ENCODE measurements at places on chromosomes 12 and 14.
A peak's percentile ranks its signal among the peaks of the same experiment; 100 is the strongest.

- DNase-seq: no peak
Observed at GRCh38 chr14:69580009-69580577, 5.4 kb upstream of the CCDC177 start.

GRCh38 chr12:31732926-31733548 lies 4.2 kb upstream of the AMN1 start:
- DNase-seq: no peak

GRCh38 chr14:98514016-98514415 lies 758.0 kb downstream of the BCL11B start:
- DNase-seq: no peak

DNA sequence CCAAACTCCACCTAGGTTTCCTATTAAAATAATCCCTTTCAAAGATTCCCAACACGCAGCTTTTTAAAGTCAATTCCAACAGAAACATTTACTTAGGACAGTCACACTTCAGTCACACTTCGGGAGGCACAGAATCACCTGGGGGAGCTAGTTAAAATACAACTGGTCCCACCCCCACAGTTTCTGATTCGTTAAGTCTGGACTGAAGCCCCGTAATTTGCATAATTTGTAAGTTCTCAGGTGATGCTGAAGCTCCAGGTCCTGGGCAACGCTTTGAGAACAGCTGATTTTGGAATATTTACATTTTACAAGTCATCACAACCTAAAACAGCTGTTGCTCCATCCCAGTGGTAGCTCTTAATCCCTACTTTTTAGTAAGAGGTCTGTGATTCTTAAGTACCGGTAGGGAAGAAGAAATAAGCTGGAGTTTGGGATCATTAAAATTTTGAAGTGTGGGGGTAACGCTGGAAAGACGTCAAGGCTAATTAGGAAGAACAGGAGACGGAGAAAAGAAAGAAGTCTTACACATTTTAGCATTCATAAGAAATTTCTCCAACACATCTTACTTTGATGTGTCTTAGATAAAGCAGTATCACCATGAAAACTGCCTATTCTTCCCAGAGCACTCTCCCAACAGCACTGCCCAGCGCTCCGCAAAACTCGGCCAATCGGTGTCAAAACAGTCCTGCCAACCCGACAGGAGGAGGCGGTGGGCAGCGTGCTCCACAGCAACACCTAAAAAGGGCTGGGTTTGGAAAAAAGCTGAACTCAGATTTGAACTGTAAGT lies 1.1 kb downstream of the IPO8 start:
- DNase-seq: peak; percentile 37

DNA sequence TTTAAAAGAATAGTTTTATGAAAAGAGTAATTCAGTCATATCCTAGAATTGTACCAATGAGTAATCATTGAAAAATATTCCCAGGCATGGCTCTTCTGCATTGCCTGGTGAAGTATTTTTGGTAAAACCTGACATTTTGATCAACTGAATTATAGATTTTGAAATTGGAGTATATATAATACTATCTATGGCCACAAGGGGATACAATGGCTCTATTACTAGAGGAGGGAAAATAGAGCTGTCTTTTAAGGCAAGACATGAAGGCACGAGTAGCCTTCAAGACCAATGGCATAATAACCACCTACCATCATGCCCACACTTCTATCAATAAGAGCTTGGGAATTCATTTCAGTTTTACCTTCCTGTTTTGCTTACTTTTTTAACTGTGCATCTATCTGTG lies 1241.4 kb upstream of the TMEM132C start:
- no peak for DNase-seq

DNA sequence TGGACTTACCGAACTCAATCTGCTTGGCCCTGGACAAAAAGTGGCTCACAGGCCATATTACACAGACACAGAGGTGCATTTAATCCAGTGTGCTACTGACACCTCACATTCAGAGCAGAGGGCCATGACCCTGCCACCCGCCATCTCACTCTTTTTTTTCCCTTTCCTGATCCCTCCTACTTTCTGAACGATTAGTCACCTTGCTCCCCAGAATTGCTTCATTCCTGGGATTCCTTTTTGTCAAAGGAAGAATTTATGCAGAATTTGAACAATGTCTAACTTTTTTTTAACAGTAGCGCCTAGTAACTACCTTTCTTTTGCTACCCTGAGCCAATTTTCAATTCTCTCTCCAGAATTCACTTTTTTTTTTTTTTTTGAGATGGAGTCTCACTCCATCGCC lies 4.6 kb downstream of the PKP2 start:
- no peak for DNase-seq

- no peak for DNase-seq
Observed at GRCh38 chr14:102568115-102568614, 24.3 kb upstream of the RCOR1 start.

GRCh38 chr12:3010214-3010930 lies 51.2 kb downstream of the TEAD4 start:
- DNase-seq: no peak

DNA sequence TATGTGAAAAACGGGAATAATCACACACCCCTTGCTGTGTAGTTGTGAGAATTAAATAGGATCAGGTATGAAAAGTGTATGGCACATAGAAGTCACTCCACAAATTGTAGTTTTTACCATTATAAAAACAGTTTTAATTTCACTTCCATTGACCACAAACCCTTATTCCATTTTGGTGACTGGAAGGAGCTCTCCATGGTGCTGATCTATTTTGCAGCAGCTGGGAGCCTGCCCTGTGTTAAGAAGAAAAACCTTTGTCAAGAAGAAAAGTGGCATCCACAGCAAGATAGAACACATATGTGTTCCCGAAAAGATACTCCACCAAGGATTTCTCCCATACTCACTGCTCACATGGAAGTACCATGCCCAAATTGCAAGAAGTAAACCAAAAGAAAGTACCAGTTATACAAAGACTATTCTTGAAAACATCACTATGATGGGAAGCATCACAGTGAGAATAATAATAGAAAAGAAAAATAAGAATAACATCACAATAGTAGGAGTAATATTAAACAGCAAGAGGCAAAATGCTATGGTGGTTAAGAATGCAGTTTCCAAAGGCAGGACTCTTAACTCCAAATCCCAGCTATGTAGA lies 58.7 kb downstream of the TUNAR start:
- peak; percentile 7 for DNase-seq

GRCh38 chr14:78248501-78249090 lies 78.4 kb downstream of the NRXN3 start:
- DNase-seq: no peak

- DNase-seq: no peak
Observed at GRCh38 chr14:81068176-81068782, 112.9 kb downstream of the TSHR start.

- DNase-seq: peak; percentile 31
Observed at GRCh38 chr14:32932302-32932913, 6.3 kb upstream of the NPAS3 start.

- DNase-seq: no peak
Observed at GRCh38 chr12:53816360-53817020, 64.7 kb upstream of the CISTR start.

DNA sequence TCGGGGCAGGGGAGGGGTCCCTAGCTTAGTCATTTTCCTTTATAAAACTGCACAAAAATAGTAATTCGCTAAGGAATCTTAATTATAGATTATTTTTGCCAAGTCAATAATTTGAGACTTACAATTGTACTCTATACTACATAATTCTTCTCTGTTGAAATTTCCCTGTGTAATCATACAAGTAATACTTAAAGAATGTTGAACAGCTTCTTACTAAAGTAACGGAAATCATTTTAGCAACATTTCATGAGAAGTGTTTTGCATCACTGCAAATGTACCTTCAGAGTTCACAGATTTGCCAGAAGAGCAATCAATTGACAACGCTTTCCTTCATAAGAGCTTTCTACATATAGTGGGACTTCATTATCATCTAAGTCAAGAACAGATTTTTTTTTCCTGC lies 7.9 kb upstream of the GNG2 start:
- no peak for DNase-seq

DNA sequence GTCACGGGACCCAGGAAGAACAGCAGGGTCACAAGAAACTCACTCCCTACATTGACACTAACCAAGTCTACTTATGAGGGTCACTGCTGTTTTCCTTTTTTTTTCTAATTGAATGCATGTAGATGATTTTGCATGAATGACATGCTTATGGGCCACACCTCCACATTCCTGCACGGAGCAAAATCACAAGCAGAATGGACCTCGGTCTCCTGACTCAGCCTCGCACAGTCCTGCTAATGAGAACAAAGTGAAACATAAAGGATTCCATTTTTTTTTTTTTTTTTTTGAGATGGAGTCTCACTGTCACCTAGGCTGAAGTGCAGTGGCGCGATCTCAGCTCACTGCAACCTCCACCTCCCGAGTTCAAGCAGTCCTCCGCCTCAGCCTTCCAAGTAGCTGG lies 12.3 kb downstream of the SCARB1 start:
- no peak for DNase-seq

DNA sequence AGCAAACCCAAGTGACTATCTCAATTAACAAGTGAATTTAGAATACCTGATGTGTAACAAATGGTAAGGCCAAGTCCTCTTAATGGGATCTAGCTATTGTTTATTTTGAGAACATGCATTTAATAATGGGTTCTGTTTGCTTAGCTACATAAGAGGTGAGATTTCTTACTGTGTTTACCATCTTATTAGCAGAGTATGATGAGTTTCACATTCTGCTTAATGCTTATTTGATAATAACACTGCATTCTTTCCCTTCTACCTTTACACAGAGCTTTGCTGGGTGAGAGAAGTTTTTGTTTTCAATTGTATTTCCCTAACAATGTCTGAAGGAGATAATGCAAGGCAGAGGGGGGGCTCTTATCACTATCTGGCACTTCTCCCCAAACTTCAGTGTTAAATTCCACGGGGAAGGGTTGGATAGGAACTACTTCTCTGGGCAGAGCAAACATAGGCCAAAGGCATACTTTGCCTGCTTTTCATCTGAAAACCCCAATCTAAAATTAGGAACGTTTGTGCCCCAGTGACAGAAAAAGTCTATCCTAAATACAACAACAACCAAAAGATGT lies 129.0 kb upstream of the ATXN7L3B start:
- no peak for DNase-seq

- no peak for DNase-seq
Observed at GRCh38 chr12:132023658-132024057, 73.9 kb downstream of the EP400 start.

GRCh38 chr12:81572411-81572810 lies 186.7 kb downstream of the PPFIA2 start:
- no peak for DNase-seq

DNA sequence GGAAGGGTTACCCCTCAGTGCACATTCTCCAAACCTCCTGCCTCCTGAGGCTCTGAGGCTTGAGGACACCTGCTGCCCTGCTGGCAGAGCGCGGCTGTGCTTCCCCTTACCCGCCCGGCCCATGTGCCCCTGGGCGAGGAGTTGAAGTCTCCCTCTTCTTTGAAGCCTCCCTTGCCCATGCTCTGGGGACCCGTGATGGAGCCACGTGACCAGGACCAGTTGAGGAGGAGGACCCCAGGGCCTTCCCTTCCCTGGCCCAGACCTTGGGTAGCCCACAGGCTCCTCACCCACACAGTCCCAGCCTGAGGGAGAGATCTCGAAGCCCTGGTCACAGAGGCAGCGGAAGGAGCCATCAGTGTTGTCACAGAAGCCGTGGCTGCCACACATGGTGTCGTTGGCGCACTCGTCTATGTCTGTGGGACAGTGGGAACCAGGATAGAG lies 12.9 kb downstream of the ISCA2 start:
- DNase-seq: no peak

DNA sequence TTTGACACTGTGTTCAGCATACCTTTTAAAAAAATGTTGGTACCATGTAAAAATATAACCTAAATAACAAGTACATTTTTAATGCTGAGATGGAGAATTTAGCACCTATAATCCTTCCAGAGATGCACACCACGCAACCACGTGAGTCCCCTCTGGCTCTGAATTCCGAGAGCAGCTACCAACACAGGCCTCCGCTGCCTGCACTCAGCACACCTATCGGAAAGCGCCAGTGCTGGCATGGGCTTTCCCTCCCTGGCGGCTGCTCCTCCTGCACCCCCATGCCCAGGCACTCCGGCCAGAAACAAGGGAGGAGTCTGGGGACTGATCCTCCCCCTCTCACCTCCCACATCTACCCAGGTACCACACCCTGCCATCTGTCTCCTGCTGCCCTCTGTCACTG lies 47.0 kb downstream of the ITPK1 start:
- no peak for DNase-seq

GRCh38 chr14:104774453-104775072 lies 21.0 kb downstream of the AKT1 start:
- no peak for DNase-seq

DNA sequence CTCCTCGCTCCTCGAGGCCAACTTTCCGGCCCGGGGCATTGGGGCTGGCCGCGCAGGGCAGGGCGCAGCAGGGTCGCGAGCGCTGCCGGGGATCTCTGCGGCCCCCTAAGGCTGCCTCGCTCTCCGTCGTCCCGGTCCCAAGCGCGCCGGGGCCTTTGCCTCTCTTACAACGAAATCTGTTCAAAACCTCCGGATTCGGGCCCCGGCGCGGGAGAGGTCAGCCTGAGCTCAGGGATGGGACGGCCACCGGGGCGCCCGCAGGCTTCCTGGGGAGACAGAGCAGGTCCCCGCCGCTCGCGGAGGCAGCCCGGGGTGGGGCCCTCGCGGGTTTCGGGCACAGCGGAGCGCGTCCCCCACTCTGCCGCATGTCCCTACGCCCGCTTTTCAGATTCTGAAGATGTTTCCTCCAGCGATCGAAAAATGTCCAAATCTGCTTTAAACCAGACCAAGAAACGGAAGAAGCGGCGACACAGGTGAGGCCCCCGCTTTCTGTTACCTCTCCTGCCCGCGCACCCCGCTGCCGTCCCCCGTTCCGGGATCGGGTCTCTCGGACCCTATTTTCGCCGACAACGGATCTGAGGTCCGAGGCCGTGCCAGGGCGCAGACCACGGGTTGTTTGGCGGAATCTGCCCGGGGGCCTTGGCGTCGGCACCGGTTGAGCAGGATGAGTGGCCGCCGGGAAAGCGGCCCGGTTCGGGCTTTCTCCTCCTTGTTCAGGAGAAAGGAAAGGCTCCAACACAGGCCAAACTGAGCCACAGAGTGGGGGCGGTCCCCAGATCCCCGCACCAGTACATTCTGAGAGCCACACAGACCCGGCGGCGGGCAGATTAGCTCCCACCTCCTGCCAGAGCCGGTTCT lies 1.8 kb downstream of the VSX2 start:
- DNase-seq: no peak

DNA sequence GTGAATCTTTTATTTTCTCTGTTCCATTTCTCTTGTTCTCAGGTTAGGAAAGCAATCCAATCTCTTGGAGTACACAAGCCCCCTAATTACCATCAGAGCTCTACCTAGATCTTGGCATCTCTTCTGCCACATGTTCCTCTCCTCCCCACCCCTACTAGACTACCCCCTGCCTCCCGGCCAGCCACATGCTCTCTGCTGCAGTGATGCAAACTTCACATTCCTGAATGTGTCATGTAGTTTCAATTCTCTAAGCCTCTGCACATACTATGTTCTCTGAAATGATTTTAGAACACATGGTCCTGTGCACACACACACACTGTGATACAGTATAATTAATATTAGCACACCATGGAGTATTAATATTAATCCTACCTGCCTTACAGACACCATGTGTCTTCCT lies 104.6 kb downstream of the EFCAB11 start:
- DNase-seq: no peak

GRCh38 chr12:109029411-109029810 lies 8.5 kb upstream of the SVOP start:
- no peak for DNase-seq
